ENCODE measurements at places on chromosomes 1 and 21.

GRCh38 chr21:42319851-42320572 is 4.8 kb upstream of the TFF3 start:
- DNase-seq: no peak

- no peak for DNase-seq
Measured at GRCh38 chr1:216825557-216825956, 102.3 kb upstream of the ESRRG start.

GRCh38 chr1:102262994-102263393 is 266.3 kb upstream of the OLFM3 start:
- DNase-seq: no peak

DNA sequence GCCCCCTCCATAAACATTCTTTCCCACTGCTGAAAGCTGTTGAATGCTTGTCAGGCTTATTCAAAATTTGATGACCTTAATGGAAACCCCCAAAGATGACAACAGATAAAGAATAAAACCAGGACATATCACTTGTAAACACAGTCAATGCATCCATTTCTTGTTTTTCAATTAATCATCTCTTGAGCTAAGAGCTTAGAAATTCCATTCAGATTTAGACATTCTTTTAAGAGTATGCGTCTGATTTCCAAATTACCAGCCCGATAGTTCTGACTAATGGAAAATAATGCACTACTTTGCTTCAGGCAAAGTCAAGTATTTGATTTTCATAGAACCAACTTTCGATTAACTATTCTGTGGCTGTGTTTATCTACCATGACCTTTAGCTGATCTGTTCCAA is 100.6 kb upstream of the RUNX1 start:
- no peak for DNase-seq

GRCh38 chr1:234996245-234996757 is 132.3 kb downstream of the TOMM20 start:
- DNase-seq: no peak

- no peak for DNase-seq
Measured at GRCh38 chr1:203453016-203453415, 22.6 kb upstream of the PRELP start.

DNA sequence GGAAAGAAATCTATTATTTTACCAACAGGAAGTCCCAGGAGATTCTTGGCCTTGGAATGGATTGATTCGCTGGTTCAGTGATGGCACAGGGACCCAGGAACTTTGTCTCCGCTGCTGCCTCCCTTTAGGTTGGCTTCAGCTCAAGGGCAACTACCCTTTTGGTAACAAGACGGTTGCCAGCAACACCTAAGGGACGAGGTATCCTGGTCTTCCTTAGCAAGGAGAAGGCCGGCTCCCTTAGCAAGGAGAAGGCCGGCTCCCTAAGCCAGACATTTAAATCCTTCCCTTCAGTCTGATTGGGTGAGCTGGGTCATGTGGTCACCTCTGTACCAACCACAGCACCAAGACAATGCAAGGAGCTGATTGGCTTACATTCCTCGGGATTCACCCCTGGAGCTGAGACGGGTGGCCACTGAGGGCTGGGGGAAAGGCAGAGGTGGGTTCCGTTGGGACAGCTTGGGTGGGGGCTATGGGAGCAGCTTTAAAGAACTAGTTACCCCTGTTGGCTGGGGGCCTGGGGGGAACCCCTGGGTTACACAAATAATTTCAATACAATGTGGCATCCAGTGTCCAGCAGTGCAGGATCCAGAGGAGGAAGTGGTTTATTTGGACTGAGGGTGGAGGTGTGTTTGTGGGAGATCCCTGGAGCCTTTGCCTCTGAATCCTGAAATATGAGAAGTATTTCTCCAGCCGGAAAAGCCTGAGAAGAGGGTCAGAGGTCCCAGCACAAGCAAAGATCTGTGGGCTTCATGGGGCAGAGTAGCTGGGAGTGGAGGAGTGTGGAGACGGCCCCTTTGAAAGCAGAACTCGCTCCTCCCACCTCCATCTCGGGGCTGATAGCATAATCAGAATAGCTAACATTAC is 20.7 kb upstream of the CLIC4 start:
- no peak for DNase-seq

GRCh38 chr1:206949208-206949607 is 2.9 kb upstream of the PIGR start:
- DNase-seq: no peak
